CD4-positive, alpha-beta T cell treated with Interferon gamma for 1 hour (primary cell): ENCODE measurements at places on chromosomes 2 and 18.

GRCh38 chr18:68484241-68484640 lies 230.7 kb downstream of the TMX3 start:
- no peak for DNase-seq

GRCh38 chr18:58960946-58961722 lies 96.5 kb downstream of the ZNF532 start:
- no peak for DNase-seq

DNA sequence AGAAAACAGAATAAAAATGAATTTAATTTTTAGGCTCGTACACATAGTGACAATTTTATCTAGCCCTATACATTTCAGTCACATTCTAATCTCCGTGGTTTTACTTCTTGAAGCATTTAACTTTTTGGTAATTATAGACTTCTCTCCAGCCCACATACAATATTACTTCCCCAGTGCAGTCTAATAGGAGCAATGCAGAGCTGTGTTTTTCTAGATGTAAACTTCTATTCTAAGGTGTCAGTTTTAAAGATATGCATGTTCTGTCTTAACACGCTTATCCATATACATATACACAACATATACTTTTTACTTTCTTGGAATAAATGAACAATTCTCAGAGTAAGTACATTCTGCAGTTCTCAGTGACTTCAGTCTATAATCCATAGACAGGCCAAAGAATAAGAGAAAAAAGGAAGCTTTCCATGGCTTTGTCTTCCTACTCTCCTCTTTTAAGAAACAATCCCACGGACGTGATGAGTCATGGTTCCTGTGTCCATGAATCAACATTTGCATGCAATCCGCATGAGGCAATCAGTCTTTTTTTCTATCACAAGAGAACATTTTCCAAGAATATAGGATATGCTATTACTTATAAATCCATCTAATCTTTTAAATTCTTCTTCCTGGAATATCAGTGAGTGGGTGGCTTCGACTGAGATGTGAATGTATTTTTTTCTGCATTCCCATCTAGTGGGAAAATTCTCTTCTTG lies 42.8 kb downstream of the CCDC102B start:
- no peak for DNase-seq

DNA sequence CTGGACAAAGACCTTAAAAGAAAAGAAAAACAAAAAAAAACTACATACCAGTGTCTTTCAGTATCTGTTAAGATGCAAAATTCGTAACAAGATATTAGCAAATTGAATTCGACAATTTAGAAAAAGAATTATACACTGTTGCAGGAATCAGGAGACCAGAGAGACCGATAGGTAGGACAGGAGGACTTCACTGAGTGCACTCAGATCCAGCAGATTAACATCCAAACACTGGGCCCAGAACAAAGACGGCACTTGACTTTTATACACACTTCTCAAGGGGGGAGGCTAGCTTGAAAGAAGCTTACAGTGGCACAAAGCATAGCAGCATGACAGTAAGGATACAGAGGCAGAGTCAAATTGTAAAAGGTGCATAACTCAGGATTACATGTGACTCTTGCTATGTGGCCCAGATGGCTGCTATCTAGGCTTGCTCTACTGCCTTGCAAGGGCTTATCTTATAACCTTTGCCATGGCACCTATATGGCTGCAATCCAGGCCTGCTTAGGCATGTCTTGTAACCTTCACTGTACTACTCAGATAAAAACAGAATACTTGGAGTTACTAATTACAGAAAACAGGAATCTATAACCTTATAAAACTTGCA lies 507.3 kb upstream of the LRRTM4 start:
- DNase-seq = no peak

DNA sequence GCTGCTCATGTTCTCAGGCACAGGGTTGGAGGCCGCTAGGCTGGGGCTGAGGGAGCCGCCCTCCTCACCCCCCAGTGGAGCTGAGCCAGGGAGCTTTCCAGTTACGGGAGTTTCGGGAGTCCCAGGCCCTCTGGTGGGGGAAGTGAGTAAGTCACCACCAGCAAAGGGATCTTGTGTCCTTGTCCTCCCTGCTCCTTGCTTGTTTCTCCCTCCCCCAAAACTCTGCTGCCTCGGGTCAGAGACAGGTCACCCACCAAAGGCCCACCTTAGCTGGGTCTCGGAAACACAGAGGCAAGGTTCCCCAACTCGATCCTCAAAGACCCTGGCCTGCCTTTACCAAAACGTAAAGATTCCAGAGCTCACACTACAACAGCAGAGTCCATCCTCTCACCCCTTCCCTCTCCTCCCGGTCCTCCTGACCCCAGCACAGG lies 60.5 kb upstream of the POMC start:
- DNase-seq = peak; percentile 43

DNA sequence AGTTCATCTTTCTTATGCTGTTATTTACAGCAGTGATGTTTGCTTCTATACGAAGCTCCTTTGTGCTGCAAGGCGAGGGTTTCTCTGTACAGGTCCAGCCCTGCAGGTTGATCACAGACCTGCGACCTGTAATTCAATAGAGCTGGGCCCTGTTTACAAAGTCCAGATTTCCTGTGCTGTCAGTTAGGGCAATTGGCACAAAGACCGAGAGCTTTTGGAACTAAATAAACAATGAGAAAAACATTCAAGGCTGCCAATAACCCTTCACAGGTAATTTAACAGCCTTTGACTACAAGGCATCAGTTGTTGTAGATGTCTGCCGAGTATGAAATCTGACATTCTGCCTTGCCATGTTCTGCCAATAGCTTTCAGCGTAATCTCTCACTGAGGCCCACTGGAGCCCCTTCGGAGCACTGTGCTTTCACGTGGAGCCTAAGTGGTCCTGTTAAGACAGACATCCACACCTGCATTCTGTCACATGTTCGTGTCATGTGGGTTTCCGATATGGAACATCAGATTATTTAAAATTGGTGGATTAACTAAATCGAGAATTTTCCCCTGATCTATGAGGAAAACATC lies 232.5 kb downstream of the PTGR3 start:
- no peak for DNase-seq
